ENCODE measurements at places on chromosomes 7 and 10.

DNA sequence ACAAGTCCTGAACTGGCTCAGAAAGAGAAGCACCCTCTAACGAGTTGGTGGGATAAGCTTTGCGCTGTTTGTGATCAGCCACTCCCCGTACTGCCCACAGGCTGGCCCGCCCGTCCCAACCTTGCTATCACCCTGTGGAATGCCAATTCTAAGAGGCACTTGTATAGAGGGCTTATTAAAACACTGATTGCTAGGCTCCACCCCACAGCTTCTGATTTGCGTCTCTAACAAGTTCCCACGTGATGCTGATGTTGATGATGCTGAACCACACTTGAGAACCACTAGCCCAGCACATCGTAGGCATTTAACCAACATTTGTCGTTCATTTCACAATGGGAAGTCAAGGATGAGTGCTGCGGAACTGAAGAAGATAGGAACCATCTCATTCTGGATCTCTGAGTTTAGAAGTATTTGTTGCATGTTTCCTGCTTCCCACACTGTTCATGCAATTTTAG, 12.7 kb upstream of the GSAP start:
- DNase-seq: peak; percentile 18

GRCh38 chr10:5510281-5511072, 11.1 kb upstream of the CALML5 start:
- DNase-seq: no peak

- DNase-seq: no peak
Measured at GRCh38 chr7:55965100-55965470, 700 bp downstream of the NIPSNAP2 start.

GRCh38 chr7:8125680-8126444, 136.1 kb downstream of the ICA1 start:
- DNase-seq: no peak
